ENCODE measurements at places on chromosomes 16 and 17. TPM values are rescaled to one million over a fixed set of nuclear protein-coding genes. Genes with fewer than 3 reads are reported as not detected.
A peak's percentile ranks its signal among the peaks of the same experiment; 100 is the strongest.

- no peaks in the 10 kb centered on the region for H3K27me3 ChIP-seq
- H3K36me3 ChIP-seq, result no peaks in the 10 kb centered on the region
- no peak for DNase-seq
These were observed 47.3 kb downstream of the CCDC42 start for GRCh38 chr17:8697323-8697741.

- no peaks in the 10 kb centered on the region for H3K4me1 ChIP-seq
- H3K36me3 ChIP-seq, result no peaks in the 10 kb centered on the region
- H3K27ac ChIP-seq, result no peak overlapping the region
- no peak overlapping the region for H3K4me3 ChIP-seq
These were observed 86.9 kb downstream of the RBBP6 start for GRCh38 chr16:24626256-24626655.

- H3K27me3 ChIP-seq, result no peaks in the 10 kb centered on the region
- no peak overlapping the region for H3K27ac ChIP-seq
- H3K4me3 ChIP-seq, result no peak overlapping the region
- peaks cover 65% of the 10 kb centered on the region for H3K36me3 ChIP-seq
- peak; percentile 68 for DNase-seq
These were observed 50.4 kb downstream of the TIMM22 start for GRCh38 chr17:1047177-1047878.

DNA sequence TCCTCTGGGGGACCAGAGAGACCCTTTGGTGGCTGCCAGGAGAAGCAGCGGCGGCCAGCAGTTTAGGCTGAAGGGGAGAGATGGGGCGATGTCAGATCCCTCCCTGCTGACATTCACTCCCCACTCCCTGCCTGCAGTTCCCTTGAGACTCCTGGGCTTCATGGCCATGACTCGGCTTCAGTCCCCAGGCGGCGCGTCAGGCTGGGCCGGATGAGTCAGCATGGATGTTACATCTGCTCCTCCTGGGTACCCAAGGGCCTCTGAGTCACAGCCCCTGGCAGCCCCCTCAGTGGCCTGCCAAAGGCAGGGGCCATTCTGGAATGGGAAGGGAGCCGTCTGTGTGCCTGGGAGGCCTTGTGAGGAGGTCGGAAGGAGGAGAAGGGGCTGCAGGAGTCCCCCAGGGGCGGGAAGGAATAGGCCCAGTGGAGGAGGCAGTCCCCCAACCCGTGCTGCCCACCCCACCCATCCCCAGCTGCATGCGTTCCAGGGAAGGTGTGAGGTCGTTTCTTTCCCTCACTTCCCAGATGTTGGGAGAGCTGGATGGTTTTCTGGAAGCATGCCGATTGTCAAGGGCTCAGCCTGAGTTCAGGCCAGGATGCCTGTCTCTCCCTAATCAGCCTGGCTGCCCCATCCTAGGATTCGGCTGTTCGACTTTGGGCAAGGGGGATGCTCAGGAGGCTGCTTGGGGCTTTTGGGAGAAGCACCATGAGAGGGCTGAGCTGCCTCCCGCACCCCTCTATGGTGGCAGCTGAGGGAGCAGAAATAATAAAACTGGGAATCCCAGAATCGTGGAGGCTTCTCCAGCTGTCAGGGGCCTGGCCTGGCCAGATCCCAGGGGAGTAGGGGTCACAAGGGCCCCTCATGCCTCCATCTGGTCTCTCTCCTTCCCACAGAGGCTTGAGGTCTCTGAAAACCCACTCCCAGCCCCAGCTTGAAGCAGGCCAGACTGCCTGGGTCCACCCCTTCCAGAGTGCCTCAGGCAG, 9.7 kb downstream of the RHBDL3 start:
- no peaks in the 10 kb centered on the region for H3K36me3 ChIP-seq
- H3K27ac ChIP-seq, result no peak overlapping the region
- peaks cover 3% of the 10 kb centered on the region for H3K4me1 ChIP-seq
- H3K27me3 ChIP-seq, result peaks cover 33% of the 10 kb centered on the region
- no peak for DNase-seq
- H3K4me3 ChIP-seq, result no peak overlapping the region

DNA sequence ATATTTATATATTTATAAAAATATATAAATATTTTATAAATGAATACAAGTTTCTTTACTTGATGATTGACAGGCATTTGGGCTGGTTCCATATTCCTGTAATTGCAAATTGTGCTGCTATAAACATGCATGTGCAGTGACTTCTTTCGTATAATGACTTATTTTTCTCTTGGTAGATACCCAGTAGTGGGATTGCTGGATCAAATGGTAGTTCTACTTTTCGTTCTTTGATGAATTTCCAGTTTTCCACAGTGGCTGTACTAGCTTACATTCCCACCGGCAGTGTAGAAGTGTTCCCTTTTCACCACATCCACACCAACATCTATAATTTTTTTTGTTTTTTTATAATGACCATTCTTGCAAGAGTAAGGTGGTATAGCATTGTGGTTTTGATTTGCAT, 7.8 kb downstream of the ACSM2B start:
- H3K27ac ChIP-seq, result no peak overlapping the region
- H3K4me3 ChIP-seq, result no peak overlapping the region
- no peaks in the 10 kb centered on the region for H3K4me1 ChIP-seq
- no peaks in the 10 kb centered on the region for H3K36me3 ChIP-seq
- no peak for DNase-seq

- no peaks in the 10 kb centered on the region for H3K27me3 ChIP-seq
- H3K27ac ChIP-seq, result no peak overlapping the region
- H3K4me1 ChIP-seq, result peaks cover 14% of the 10 kb centered on the region
These were observed 64.7 kb downstream of the ADCY9 start for GRCh38 chr16:4051591-4051990.

DNA sequence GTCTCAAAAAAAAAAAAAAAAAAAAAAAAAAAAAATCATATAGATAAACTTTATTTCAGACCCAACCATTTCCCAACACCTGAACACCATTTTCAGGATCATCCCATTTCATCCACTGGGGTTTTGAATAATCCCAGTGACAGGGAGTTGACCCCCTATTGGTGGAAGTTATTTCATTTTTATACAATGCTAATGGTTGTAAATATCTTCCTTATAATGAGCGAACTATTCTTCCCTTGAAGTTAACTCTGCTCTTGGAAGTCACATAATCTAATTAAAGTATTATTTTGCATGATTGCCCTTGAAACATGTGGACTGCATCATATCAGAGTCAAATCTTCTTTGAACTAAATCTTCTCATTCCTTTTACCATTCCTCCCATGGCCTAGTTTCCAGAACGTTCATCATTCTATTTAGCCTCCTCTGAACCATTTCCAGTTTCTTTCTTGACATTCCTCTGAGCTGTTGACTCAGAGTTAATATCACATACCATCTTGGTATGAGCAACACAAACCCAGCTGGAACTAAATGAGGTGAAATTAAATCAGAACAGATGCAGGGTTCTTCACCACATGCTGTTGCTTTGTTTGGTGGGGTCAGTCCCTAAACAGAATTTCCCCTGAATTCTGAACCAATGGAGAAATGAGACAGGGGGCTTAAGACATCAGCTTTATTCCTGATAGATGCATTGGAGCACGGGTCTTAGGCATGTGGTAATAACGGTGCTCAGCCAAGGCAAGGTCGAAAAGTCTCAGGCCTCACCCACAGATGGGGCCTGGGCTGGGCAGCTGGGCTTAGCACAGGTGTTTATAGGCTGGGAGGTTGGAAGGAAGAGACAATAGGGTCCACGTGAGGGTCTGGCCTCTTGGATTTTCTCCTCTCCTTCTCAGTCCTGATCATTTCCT, 8.9 kb downstream of the HSD17B2 start:
- no peak overlapping the region for H3K27ac ChIP-seq
- H3K27me3 ChIP-seq, result no peaks in the 10 kb centered on the region
- no peak overlapping the region for H3K4me3 ChIP-seq
- H3K4me1 ChIP-seq, result no peaks in the 10 kb centered on the region
- no peaks in the 10 kb centered on the region for H3K36me3 ChIP-seq
- no peak for DNase-seq

The CTRB2 gene
- 1.3 TPM for total RNA-seq
